Activated CD8-positive, alpha-beta memory T cell treated with anti-CD3 and anti-CD28 coated beads for 48 hours (primary cell): ENCODE measurements at places on chromosomes 3 and 15.
A peak's percentile ranks its signal among the peaks of the same experiment; 100 is the strongest.

- DNase-seq: peak; percentile 78
Measured at GRCh38 chr3:48661501-48662144, 1.1 kb downstream of the CELSR3 start.

DNA sequence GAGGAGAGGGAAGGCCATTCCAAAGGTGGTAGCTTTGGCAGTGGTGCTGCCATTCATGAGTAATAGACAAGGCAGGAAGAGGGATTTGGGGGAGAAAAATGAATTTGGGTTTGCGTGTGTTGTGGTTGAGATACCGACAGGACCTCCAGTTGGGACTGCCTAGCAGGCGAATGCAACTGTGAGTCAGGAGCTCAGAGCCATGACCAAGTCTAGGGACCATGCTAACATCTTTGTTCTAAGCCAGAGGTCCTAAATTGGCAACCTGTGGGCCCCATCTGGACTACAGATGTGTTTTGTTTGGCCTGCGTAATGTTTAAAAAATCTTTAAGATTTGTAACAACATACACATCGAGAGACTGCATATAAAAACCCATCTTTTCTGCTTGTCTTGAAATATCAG, 61.6 kb downstream of the SAMMSON start:
- DNase-seq: no peak

GRCh38 chr3:111669926-111670630, 74.9 kb upstream of the ZBED2 start:
- no peak for DNase-seq

- DNase-seq: no peak
Measured at GRCh38 chr15:89021224-89021623, 67.0 kb upstream of the ABHD2 start.

DNA sequence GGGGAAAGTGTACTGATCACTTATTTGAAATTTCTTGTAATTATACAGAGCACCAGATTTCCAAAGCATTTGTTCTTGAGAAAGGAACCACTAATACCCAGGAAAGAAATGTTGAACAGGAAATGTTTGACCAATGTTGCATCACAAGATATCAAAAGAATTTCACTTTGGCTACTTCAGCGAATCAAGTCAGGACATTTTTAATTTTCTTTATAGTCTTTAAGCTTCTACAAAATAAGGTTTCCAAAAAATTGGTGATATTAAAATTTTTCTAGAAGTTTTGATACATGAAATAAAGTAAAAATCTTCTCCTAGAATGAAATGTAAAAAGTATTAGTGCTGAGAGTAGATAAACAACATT, 421.9 kb downstream of the MECOM start:
- no peak for DNase-seq
